ENCODE measurements at places on chromosomes 16 and 17. TPM values are rescaled to one million over a fixed set of nuclear protein-coding genes. Genes with fewer than 3 reads are reported as not detected.

DNA sequence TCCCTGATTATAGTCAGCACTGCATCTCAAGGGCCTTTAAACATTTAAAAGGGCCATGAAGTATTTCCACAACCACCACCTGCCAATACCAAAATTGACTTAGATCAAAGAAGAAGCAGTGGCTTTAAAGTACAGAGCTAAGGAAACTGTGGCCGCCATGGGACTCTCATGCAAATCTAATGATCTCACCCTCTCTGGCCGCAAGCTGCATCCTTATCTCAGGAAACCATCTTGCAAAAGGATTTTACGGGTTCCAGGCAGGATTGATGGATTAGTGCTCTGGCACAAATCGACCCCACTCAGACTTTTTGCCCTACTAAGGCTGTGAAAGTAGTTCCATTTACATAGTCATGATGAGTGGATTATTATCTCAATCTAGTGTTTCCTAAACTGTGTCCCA is 22.6 kb downstream of the CDRT4 start:
- no peak for DNase-seq

The RFNG gene
- 51.1 TPM for polyA plus RNA-seq

GRCh38 chr17:42832213-42832933 is 824 bp upstream of the PSME3 start:
- DNase-seq = no peak

DNA sequence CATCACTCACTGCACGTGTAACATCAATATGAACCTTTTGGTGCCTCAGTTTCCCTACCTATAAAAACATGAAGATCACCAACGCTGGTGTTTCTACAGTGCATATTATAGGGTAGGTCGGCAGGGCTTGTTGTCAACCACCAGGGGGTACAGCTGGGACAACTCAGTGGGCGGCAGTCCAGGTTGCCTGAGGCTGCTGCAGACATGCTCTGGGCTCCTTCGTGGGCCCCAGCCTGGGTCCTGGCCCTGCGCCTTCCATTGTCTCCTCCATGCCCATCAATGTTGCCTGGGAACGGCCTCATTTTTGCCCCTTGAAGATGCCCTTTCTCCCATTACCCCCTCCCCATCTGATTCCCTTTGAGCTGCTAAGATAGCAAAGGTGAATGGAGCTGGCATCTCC is 89.8 kb downstream of the GSG1L start:
- no peak for DNase-seq

GRCh38 chr17:41739661-41740352 is 5.4 kb upstream of the HAP1 start:
- DNase-seq = no peak
